ENCODE measurements at places on chromosomes 3 and 15. TPM values are rescaled to one million over a fixed set of nuclear protein-coding genes. Genes with fewer than 3 reads are reported as not detected.

DNA sequence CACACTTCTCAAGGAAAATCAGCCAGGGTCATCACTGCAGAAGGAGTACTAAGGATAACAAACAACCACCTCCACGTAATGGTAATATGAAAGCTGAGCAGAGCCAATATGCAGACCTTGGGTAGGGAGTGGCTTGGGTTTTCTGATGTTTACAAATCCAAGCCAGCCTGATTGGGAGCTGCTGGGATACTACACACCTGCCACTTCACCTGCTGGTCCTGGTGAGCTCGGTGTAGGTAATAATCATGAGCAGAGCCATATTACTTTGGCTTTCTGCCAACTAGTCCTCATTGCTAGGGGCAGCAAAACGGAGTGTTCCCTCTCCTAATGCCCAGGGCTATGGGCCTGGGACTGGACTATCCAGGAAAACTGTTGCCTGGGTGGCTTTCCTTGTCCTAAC lies 433.5 kb upstream of the PPP2R3A start:
- H3K27me3 ChIP-seq: no peaks in the 10 kb centered on the region
- no peak for DNase-seq
- H3K36me3 ChIP-seq: no peaks in the 10 kb centered on the region
- H3K4me3 ChIP-seq: no peak overlapping the region
- no peak overlapping the region for H3K27ac ChIP-seq

GRCh38 chr3:114308830-114309229 lies 15.0 kb downstream of the TIGIT start:
- H3K4me3 ChIP-seq: no peak overlapping the region
- no peak overlapping the region for H3K27ac ChIP-seq
- DNase-seq: no peak
- peaks cover 7% of the 10 kb centered on the region for H3K4me1 ChIP-seq

GRCh38 chr3:30527720-30528119 lies 78.7 kb upstream of the TGFBR2 start:
- H3K4me1 ChIP-seq: no peaks in the 10 kb centered on the region
- no peaks in the 10 kb centered on the region for H3K36me3 ChIP-seq
- H3K4me3 ChIP-seq: no peak overlapping the region
- DNase-seq: no peak

- no peak for DNase-seq
- H3K4me1 ChIP-seq: no peaks in the 10 kb centered on the region
- peaks cover 3% of the 10 kb centered on the region for H3K27me3 ChIP-seq
- no peak overlapping the region for H3K27ac ChIP-seq
- no peak overlapping the region for H3K4me3 ChIP-seq
Observed at GRCh38 chr3:18580268-18580667, 155.1 kb upstream of the SATB1 start.

DNA sequence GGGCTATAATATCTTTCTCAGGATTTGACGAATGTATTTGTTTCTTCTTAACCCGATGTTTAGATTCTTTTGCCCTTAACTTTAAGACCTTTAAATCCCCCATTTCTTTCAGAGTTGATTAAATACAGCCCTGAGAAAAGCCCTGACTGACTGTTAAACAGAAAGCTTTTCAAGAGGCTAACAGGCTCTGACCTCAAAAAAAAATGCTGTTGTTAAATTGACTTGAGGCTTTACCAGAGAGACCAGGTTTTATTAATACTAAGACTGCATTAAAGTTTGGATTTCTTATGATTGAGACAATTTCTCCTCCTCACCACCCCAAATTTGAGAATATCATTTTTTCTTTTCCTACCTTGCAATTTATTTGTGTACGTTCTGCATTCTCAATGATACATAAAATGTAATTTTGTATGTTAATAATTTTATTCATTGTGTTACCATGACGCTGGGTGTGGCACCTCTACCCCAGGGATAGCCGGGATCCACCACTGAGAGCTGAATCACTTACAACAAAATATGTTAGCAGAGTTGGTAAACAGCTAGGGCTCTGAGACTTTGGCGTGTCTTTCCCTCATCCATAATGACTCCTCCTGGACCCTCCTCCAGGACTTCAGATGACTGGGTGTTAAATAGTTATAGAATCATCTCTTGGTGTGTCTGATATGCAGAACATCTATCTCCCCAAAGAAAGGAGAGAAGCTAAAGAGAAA lies 753.5 kb downstream of the NAALADL2 start:
- no peak overlapping the region for H3K27ac ChIP-seq
- peaks cover 14% of the 10 kb centered on the region for H3K4me1 ChIP-seq
- no peaks in the 10 kb centered on the region for H3K27me3 ChIP-seq
- no peak for DNase-seq
- H3K4me3 ChIP-seq: no peak overlapping the region

- no peak overlapping the region for H3K27ac ChIP-seq
- H3K27me3 ChIP-seq: no peaks in the 10 kb centered on the region
- H3K36me3 ChIP-seq: no peaks in the 10 kb centered on the region
Observed at GRCh38 chr3:31244929-31245817, 287.6 kb upstream of the STT3B start.

DNA sequence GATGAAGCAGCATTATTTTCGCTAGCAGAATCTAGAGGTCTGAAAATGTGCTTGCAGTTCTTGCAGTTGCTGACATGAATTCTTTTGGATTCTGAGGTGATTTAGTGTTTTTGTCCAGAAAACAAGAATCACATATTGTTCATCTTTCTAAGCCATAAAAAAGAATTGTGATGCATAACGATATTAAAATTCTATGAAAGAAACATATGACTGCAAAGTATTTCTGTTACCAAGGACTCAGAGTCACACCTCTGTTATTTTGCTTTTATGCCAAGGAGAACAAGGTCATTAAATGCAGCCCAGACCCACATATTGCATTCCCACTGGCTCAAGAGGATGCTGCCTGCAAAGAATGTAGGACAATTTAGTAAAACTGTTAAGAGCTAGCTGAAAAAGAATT lies 299.8 kb upstream of the GPR149 start:
- H3K36me3 ChIP-seq: no peaks in the 10 kb centered on the region
- no peaks in the 10 kb centered on the region for H3K27me3 ChIP-seq
- no peaks in the 10 kb centered on the region for H3K4me1 ChIP-seq
- no peak overlapping the region for H3K27ac ChIP-seq
- no peak overlapping the region for H3K4me3 ChIP-seq

DNA sequence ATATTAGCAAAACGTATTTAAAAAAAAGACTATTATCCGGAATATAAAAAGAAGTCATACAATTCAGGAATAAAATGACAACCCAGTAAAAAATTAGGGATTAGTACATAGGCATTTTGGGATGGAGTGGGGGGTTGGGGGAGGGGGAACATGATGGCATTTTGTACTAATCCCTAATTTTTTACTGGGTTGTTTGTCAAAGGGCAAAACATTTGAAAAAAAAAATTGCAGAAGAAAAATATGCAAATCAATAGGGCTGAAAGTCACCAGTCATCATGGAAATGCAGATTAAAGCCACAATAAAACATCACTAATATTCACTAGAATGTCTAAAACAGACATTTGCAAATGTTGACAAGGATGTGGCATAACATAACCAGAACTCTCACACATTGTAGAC lies 82.5 kb downstream of the RPL22L1 start:
- no peak overlapping the region for H3K4me3 ChIP-seq
- no peaks in the 10 kb centered on the region for H3K36me3 ChIP-seq
- no peaks in the 10 kb centered on the region for H3K4me1 ChIP-seq
- DNase-seq: no peak
- no peak overlapping the region for H3K27ac ChIP-seq

DNA sequence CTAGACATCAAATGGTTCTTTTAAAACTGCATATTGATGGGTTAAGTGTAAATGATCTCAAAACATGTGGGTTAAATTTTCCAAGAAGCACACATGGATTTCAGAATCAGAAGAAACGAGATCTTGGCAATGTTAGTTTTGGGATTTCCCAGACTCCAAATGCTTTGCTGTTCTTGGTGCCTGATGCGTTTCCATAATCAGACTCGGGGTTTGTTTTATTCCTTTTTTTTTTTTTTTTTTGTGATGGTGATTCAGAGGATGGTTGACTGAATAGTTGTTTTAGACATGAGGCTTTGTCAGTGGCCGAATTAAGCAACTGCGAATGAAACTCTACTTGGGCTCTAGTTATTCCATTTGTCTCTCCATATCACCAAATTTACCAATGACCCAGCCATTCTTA lies 52.2 kb upstream of the FAM98B start:
- DNase-seq: no peak
- H3K4me1 ChIP-seq: peaks cover 10% of the 10 kb centered on the region
- H3K27ac ChIP-seq: no peak overlapping the region
- peaks cover 2% of the 10 kb centered on the region for H3K27me3 ChIP-seq

- H3K27me3 ChIP-seq: no peaks in the 10 kb centered on the region
- no peaks in the 10 kb centered on the region for H3K4me1 ChIP-seq
- no peak for DNase-seq
- no peak overlapping the region for H3K4me3 ChIP-seq
Observed at GRCh38 chr3:28781053-28781452, 432.4 kb upstream of the AZI2 start.

DNA sequence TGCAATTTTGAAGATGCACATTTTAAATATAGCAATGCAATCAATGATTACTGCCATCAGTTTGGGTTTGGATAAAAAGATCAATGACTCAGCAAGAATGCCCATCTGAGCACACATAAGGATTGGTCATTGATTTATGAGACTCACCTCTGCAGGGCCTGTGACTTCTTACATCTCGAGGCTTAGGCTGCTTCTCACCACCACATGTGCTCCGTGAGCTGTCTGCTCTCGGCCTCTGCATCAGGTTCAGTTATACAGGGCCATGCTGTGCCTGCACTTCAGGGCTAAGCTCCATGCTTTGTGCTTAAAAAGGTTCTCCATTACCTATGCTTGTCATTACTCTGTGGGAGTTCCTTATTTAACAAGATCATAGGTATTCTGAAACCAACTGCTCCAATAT lies 887.5 kb downstream of the DIPK2A start:
- peaks cover 3% of the 10 kb centered on the region for H3K27me3 ChIP-seq
- H3K4me1 ChIP-seq: peaks cover 7% of the 10 kb centered on the region
- H3K27ac ChIP-seq: peak overlapping the region; percentile 3
- H3K36me3 ChIP-seq: no peaks in the 10 kb centered on the region

DNA sequence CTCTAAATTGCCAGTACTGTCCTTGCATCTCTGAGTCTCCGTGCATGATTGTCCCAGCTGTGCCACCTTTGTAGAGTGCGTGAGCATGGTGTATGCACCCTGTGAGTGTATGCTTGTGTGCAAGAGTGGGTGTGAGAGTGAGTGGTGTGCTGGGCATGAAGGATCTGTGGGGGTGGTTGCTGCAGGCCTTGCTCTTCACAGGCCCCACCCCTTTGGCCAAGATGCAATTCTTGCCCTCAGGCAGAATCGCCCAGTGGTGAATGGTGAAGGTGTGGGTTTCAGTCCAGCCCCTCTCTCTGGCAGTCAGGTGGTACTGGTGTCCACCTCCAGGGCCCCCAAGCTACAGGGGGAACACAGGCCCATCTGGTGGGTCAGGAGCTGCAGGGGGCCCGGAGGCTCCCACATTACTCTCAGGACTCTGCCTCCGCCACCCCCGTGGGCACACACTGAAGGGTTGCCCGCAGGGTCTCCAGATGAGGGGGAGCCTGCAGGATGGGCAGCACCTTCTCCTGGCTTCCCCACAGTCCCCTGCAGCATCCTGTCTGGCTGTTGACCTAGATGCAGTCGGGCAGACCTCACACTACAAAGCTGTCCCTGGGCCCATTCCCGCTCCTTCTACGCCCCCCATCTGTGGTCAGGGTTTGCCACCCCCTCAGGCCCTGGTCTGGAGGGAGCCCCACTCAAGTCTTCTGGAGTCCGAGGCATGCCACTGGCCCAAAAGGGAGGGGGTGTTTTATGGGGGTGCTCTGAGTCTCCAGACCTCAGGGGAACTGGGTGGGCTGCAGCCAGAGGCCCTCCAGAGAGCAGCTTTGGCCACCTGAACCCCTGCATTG lies 8.3 kb upstream of the ROPN1B start:
- peaks cover 9% of the 10 kb centered on the region for H3K27me3 ChIP-seq
- DNase-seq: no peak
- no peak overlapping the region for H3K27ac ChIP-seq
- peaks cover 9% of the 10 kb centered on the region for H3K36me3 ChIP-seq

GRCh38 chr3:161284989-161285388 lies 63.9 kb downstream of the NMD3 start:
- no peak overlapping the region for H3K27ac ChIP-seq
- peaks cover 27% of the 10 kb centered on the region for H3K36me3 ChIP-seq
- no peaks in the 10 kb centered on the region for H3K4me1 ChIP-seq
- DNase-seq: no peak

DNA sequence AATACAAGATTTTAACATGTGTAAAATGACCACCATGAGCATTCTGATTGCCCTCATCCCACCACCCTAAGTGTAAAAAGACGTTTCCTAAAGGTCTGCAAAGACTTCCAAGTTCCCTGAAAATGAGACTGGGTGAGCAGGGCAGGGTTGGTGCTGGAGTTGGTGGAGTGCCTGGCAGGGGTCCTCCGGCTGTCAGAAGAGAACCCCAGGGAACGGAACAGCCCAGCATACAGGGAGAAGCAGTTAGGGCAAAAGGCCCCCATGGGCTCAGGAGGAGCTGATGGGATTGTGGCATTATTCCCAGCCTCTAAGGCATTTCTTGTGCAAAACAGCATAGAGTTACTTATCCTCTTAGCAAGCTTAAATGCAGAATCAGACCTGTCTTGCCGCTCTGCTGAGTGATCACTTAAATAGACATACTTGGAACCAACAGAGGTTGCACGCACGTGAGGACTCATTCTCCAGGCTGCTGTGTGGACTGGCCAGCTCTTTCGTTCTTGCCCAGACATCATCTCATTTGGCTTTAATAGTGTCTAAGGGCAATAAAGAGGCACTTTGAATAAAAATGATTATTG lies 36.0 kb downstream of the XYLB start:
- peaks cover 5% of the 10 kb centered on the region for H3K36me3 ChIP-seq
- H3K27ac ChIP-seq: no peak overlapping the region
- no peak overlapping the region for H3K4me3 ChIP-seq
- H3K4me1 ChIP-seq: no peaks in the 10 kb centered on the region
- DNase-seq: no peak
- no peaks in the 10 kb centered on the region for H3K27me3 ChIP-seq

- H3K4me3 ChIP-seq: no peak overlapping the region
- no peaks in the 10 kb centered on the region for H3K27me3 ChIP-seq
Observed at GRCh38 chr3:148331081-148331846, 366.4 kb upstream of the AGTR1 start.

- no peak overlapping the region for H3K4me3 ChIP-seq
- DNase-seq: no peak
- peaks cover 2% of the 10 kb centered on the region for H3K27me3 ChIP-seq
- no peak overlapping the region for H3K27ac ChIP-seq
- H3K4me1 ChIP-seq: peaks cover 22% of the 10 kb centered on the region
Observed at GRCh38 chr3:25653322-25653721, 11.4 kb downstream of the TOP2B start.

- no peaks in the 10 kb centered on the region for H3K27me3 ChIP-seq
- no peaks in the 10 kb centered on the region for H3K4me1 ChIP-seq
- no peak for DNase-seq
- no peaks in the 10 kb centered on the region for H3K36me3 ChIP-seq
- H3K27ac ChIP-seq: no peak overlapping the region
Observed at GRCh38 chr15:84035399-84035766, 200.2 kb upstream of the GOLGA6L4 start.

- peaks cover 10% of the 10 kb centered on the region for H3K36me3 ChIP-seq
- no peak for DNase-seq
- H3K27me3 ChIP-seq: no peaks in the 10 kb centered on the region
- no peak overlapping the region for H3K4me3 ChIP-seq
- no peak overlapping the region for H3K27ac ChIP-seq
Observed at GRCh38 chr15:72939514-72940228, 112.6 kb upstream of the NEO1 start.

GOLGA8T gene
- not detected for total RNA-seq

ARPP21 gene
- total RNA-seq: 10.3 TPM

OIP5 gene
- 1.5 TPM for total RNA-seq

ISLR2 gene
- 21.1 TPM for total RNA-seq

LRRC28 gene
- total RNA-seq: 49.6 TPM

ASB14 gene
- not detected for total RNA-seq

CFAP20DC gene
- total RNA-seq: 8.4 TPM

SLC2A2 gene
- not detected for total RNA-seq

PAQR9 gene
- total RNA-seq: 2.5 TPM

IL5RA gene
- not detected for total RNA-seq

MAGI1 gene
- 46.5 TPM for total RNA-seq

ATXN7 gene
- 22.1 TPM for total RNA-seq

All from glutamatergic neuron (in vitro differentiated cells).